ENCODE measurements at places on chromosomes 13 and 19.

- peak; percentile 80 for DNase-seq
These were observed 67.1 kb downstream of the NUFIP1 start for GRCh38 chr13:44921931-44922758.

- no peak for DNase-seq
These were observed 6.5 kb upstream of the GPC6 start for GRCh38 chr13:93220073-93220472.

GRCh38 chr19:58364146-58364545, 1.6 kb upstream of the ZNF497 start:
- DNase-seq = no peak

DNA sequence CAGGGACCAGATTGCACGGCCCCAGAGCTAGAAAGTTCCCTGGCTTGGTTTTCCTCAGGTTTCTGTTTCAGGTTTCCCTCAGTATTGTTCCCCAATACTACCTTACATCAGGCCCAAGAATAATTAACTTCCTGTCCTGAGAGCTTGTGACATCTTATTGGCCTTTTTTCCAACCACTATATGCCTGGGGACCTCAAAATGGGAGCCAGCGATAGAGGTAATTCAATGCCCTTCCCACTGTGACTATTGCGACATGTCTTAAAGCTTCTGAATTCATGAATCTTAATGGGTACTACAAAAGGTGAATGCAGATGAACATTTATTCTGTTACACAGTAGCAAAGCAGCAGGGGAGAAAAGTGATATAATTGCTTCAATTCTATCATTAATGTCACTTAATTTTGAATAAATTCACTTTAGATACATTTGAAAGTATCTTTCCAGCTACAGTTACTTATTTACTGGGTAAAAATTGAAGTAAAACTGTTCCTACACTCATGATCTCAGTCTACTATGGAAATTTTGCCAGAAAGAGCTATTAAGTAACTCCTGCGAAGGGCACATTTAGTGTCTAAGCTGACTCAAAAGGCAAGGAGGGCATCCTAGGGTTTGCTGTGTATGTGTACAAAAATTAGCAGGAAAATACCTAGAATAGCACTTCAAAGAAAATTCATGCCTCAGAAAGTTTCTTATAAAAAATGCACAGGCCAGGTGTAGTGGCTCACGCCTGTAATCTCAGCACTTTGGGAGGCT, 4.1 kb downstream of the CRYL1 start:
- DNase-seq = no peak

GRCh38 chr19:1102407-1103131, 1.2 kb upstream of the GPX4 start:
- peak; percentile 88 for DNase-seq

- no peak for DNase-seq
These were observed 21.5 kb downstream of the EPN1 start for GRCh38 chr19:55696301-55697068.

GRCh38 chr13:26678796-26679195, 81.8 kb downstream of the GPR12 start:
- DNase-seq = no peak

DNA sequence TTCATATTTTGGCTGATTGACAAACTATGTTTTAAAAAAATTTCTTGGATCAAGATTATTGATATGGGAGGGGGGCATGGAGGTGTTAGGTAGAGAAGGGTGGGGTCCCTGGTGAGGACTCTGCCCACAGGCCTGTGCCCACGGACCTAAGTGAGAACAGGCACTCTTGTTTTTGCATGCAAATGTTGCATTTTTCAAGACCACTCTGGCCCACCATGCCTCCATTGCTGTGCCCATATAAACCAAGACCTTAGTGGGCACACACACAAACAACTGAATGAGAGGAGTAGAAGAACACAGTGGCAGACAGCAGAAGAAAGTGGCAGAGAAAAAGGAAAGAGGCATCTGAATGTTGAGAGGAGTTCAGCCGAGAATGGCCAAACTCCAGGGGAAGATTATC, 69.6 kb upstream of the ZNF98 start:
- DNase-seq = no peak

DNA sequence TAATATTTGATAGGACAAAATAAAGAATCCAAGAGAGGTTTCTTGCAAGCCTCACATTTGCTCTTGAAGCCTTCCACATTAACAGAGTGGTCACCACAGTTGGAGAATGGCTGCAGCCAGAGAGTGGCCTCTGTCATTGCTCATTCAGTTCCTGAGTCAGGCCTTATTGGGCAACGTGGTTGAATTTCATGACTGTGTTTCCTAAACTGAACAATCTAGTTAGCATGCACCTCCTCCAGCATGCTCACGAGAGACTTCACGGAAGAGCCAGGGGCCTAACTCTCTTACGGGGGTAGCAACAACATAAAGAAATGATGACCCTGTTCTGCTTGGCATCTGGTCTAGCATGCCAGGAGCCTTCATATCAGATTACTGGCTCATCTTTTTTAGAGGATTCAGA, 9.6 kb upstream of the UBL3 start:
- peak; percentile 38 for DNase-seq

GRCh38 chr19:17079710-17080439, 4.3 kb downstream of the MYO9B start:
- DNase-seq = peak; percentile 97

- DNase-seq = no peak
These were observed 268.4 kb downstream of the FOXO1 start for GRCh38 chr13:40398065-40398464.

DNA sequence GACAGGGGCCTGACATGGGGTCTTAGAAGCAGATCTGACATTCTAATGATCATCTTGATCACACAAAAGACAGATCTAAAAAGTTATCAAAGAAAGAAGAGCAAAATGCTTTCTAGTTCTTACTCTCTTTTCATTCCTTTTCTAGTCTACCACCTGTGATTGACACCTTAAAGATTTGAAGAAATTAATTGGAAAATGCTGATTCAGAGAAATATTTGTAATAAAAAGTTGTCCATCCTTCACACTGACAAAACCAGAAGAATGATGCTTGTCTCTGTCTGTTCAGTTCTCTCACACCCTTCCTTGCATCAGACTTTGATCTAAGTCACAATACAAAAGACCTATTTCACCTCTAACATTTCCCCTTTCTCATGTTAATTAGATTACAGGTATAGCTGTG, 182.4 kb downstream of the RAP2A start:
- DNase-seq = no peak

DNA sequence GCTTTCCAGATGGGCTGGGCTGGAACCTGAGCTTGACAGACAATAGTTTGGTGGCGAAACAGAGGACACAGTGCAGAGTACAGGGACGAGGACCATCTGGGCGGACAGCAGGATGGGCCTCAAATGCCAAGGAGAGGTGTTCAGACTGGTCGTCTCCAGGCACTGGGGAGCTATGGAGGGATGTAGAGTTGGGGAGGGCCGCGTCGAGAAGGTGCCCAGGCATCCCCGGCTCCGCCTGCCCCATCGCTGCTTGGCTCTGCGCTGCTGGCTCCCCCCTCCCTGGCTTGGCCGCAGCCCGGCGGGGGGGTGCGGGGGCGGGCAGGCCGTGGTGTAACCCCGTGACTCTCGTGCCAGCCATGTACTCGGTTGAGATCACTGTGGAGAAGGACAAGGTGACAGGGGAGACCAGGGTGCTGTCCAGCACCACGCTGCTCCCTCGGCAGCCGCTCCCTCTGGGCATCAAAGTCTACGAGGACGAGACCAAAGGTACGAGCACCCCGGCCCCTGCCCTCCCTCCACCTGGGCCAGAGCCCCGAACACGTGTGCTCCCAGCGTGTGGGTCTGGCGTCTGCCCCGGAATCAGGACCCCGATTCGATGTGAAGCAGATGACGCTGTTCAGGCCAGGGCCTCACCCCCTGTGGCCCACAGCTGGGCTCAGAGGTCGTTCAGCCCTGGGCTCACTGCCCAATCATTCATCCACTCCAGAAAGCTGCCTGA, 10.8 kb upstream of the MISP start:
- no peak for DNase-seq

Measured in amniotic stem cell (primary cell).